ENCODE measurements at places on chromosomes 13 and 19.

DNA sequence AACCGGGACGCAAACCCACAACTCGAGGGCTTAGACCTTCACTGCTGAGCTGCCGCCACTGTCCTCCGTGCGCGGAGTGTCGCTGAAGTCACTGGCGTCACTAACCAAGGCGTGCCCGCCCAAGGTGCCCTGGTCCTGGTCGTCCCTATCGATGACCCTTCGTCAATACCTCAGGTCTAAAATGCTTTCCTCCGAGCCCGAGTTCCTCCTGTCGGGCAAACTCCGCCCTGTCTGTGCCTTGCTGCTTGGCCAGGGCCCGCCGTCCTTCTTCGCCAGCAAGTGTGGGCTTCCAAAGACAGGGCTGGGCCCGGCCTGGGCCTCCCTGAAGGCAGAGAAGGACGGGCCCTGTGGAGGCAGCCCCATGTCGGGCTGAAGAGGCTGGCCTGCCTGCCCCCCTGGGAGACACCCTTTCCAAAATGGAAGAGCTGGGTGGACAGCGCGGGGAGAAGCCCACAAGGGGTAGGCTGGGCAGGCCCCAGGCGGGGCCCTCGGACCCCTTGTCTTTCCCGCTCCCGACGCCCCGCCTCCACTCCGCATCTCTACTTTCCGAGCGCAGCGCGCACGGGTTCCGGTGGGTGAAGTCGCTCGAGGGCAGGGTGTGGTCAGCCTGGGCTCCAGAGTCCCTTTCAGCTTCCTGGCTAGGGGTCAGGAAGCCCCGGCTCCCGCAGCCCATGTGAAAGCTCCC, 13.4 kb downstream of the RB1 start:
- no peak for DNase-seq

DNA sequence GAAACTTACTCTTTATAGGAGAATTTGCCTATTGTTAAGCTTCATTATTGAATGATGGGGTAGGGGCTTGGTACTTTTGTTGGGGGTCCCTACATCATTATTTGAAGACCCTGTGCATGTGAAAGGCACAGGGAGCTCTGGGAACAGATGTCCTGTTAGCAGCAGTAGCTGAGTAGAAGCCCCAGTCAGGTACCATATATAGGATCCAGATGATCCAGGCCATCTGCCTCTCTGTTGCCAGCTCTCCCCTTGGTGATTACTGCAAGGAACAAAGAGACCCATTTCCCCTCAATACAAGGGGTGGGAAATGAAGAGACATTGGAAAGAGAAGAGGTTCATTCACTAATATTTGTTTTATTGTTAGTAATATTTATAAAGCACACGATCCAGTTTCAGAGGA, 4.4 kb upstream of the MTMR6 start:
- DNase-seq, result no peak

- DNase-seq, result no peak
These were observed 3.8 kb downstream of the CDX2 start for GRCh38 chr13:27965343-27965739.

- DNase-seq, result peak; percentile 79
These were observed 2.8 kb downstream of the PTGER1 start for GRCh38 chr19:14472202-14472938.

GRCh38 chr13:110480161-110480560, 81.4 kb downstream of the RAB20 start:
- DNase-seq, result no peak

DNA sequence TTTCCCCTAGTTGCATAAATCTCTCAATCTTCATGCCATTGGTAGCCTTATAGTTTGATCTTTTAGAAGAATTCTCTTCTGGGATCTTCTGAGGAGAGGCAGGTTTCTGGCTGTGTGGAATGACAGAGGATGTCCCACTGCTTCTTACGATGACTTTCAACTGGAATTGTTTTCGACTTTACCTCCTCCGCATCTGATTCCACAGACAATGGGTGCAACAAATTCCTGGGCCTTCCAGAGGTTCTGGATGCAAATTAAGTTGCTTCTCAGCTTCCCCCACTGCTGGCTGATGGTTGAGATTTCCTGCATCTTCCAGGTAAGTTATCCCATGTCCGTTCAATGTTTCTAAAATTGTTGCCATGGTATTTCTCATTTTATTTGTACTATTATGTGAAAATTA, 142.3 kb upstream of the TSC22D1 start:
- DNase-seq, result no peak

DNA sequence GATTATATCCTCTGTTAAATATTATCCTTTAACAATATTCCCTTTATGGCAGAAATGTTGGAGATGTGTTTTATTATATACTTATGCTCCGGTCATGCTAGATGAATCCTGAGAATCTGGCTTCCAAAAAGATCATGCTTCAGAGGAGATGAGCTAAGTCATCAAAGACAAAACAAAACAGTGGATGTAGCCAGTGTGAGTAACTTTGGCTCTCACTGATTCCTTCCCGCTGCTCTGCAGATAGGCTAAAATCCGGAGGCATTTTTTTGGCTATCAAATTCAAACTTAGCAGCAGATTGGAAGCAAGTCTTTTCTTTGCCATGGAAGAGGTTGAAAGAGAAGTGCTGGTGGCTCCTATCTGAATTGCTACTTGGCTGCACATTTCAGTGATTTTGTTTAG, 295.9 kb downstream of the GPC6 start:
- no peak for DNase-seq

GRCh38 chr13:113299951-113300350, 2.9 kb downstream of the LAMP1 start:
- no peak for DNase-seq

DNA sequence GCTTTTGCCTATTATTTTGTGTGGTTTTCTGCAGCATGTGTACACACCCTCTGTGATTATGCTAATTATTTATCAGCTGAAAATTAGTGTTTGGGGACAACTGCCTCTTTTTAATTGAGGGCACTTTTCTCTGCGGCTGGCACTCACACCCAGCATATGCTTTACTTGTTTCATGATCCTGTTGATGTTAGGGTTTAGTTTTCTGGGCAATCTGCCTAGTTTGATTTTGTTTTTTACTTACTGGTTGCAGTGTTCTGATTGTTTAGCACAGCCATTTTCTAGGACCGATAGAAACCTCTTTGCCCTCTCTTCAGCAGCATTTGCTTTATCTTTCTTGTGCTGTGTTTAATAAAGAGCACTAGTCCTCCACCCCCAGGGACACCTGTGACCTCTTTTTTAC, 161.6 kb downstream of the PAN3 start:
- no peak for DNase-seq

DNA sequence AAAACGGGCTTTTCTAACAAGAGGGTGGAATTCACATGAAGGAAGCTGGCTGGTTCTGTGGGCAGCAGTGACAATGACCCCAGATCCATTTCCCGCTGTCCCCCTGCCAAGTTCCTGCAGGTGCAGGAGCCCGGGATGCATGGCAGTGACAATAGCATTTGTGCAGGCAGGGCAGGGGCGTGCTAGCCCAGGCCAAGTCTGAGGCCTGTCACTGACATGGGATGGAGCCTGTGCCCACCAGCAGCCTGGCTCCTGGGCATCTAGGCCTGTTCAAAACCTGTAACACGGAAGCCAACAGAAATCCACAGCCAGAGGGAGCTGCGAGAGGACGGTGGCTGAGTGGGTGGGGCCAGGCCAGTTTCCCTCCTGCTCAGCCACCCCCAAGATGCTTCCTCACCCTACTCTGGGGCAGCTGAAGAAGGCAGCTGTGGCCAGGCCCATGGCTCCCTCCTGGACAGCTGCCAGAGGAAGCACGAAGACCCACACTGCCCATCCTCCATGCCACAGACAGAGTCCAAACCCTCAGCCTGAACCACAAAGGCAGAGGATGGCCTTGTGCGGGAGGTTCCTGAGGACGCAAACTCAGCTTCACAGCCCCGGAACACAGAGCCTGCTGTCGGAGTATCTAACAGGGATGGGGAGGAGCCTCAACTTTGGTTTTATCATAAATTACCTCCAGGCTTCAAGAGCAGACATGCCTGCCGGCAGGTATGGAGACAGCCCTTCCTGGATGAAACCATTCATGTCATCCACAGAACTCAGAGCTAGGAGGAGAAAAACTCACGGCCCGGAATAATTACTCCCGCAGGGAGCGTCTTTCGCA, 74.0 kb downstream of the CEBPG start:
- no peak for DNase-seq

- DNase-seq, result peak; percentile 27
These were observed 38.6 kb upstream of the SEMA6B start for GRCh38 chr19:4597975-4598671.

- no peak for DNase-seq
These were observed 61.0 kb downstream of the TPT1 start for GRCh38 chr13:45280011-45280410.

DNA sequence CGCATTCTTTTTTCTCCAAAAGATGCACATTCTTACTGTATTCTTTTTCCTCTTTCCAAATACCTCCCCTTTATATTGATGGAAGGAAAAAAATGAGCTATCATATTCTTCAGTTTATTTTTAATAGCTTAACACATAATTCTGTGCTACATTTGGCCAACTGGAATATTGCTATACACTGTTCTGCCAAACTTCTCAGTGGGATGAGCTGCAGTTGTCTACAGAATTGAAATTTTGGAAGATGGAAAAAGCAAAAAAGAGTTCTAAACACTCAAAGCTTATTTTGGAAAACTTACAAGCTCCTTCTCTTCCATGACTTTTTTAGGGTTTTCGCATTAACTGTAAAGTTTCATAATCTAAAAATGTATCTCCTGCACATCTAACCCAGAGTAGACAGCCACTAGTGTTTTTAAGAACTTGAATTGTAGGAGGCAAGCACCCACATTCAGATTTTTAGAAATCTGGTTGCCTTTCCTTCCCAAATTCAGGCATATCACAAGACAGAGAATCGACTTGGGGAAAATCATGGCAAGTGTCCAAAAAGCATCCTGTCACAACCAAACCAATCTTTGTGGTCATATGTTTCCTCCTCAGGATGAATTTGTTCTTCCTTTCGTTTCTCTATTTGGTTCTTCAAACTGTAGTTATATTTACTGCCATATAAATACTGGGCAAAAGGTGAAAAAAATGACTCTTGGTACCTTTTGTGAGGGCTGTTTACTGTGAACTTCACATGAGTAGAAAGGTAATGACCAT, 111.4 kb upstream of the FRY start:
- no peak for DNase-seq

- DNase-seq, result no peak
These were observed 618 bp downstream of the TMEM38A start for GRCh38 chr19:16661480-16662034.

GRCh38 chr13:26923824-26924605, 163.4 kb upstream of the GPR12 start:
- DNase-seq, result no peak

GRCh38 chr19:55075371-55075998, at the start of gene EPS8L1:
TSS of gene EPS8L1 (plus strand) at chr19:55075869. CDS start at chr19:55076445, 576 bp downstream.
- no peak for DNase-seq

GRCh38 chr19:29092712-29093552, 120.0 kb downstream of the UQCRFS1 start:
- DNase-seq, result no peak

- peak; percentile 62 for DNase-seq
These were observed 1.7 kb upstream of the EML2 start for GRCh38 chr19:45640849-45641273.

DNA sequence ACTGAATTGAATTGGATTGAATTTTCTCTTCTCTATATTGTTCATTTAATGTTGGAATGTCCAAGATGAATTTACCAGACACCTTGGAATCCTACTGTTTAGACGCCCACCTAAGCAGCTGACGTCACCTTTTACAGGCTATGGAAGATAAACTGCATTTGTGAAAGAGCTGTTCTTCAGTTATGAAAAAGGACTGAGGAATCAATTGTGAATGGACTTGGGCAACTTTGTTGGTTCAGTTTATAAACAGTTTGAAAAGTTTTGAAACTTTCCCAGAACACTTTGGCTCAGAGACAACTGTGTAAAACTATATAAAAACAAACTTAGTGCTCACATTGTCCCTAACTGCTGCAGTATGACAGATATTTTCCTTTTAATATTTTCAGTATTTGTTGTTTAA, 590.8 kb upstream of the SPRY2 start:
- no peak for DNase-seq

GRCh38 chr13:47511647-47512046, 489.4 kb downstream of the SUCLA2 start:
- DNase-seq, result no peak

DNA sequence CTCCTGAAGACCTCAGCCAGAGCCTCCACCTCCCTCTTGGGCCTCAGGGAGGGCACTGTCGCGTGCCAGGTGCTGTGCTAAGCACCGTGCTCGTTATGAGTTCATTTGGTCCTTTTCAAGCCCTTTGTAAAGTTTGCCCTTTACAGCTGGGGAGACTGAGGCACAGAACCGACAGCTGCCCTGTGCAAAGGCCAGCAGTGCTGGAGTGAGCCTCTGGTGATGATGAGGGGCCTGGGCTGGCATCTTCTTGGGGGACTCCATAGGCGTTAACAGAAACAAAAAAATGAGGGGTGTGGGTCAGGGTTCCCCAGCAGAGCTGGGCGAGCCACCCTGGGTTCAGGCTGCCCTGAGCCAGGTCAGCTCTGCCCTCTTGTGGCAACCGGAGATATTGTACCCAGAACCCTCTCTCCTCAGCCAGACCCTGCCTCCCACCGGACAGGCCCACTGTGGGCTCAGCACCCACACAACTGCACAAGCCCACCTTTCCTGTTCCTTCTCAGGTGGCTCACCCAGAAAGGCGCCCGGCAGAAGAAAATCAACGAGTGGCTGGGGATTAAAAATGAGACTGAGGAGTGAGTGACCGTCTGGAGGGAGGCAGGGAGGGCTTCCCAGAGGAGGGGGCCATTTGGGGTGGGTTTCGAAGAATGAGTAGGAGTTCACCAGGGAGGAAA, 5.5 kb upstream of the IFI30 start:
- DNase-seq, result peak; percentile 39

- no peak for DNase-seq
These were observed 4.3 kb upstream of the ACP5 start for GRCh38 chr19:11581740-11582139.

- no peak for DNase-seq
These were observed 28.6 kb upstream of the NDUFS7 start for GRCh38 chr19:1354970-1355567.

DNA sequence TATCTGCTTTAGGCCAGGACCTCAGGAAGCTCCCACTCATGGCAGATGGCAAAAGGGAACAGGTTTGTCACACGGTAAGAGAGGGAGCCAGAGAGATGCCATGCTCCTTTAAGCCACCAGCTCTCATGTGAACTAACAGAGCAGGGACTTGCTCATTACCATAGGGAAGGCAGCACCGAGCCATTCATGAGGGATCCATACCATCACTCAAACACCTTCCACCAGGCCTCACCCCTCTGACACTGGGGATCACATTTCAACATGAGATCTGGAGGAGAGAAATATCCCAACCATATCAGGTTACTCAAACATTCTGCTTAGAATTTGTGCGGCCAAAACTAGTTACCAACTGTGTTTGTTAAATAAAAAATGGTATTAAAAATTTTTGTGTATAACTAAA, 427.0 kb downstream of the UQCRFS1 start:
- no peak for DNase-seq

GRCh38 chr13:25153736-25154135, 18.4 kb downstream of the AMER2 start:
- no peak for DNase-seq

GRCh38 chr19:39199025-39199424, 2.3 kb downstream of the NCCRP1 start:
- no peak for DNase-seq

- DNase-seq, result no peak
These were observed 205.5 kb downstream of the USP12 start for GRCh38 chr13:26965952-26966700.

GRCh38 chr13:48839171-48839570, 136.5 kb upstream of the FNDC3A start:
- no peak for DNase-seq

GRCh38 chr13:34155931-34156607, 338.1 kb downstream of the RFC3 start:
- DNase-seq, result no peak
